Mammary epithelial cell (primary cell): ENCODE measurements at places on chromosomes 4 and X.

DNA sequence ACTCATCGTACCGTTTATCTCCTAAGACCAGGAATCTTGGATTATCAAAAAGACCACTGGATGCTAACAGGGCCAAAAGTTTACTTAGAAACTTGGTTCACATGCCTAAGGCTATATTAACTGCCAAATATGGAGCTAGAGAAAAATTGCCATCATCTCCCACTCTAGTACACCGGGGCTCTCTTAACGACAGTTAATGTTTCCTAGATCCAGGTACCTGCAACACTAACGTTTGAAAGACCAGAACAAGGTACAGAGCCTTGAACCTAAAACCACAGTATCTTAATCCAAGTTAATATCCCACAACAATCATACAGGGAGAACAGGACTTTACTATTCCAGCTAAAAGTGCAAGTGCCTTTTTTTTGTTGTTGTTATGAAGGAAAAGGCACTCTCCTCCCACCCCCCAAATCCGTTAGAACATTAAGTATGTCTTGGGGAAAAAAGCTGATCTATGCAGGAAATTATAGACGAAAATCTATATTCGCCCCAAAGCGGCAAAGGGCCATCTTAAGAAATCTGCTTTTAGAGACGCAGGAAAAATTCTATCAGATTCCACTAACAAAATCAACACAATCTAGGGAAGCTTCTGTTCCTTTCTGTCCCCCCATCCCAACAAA is 1.3 kb downstream of the G3BP2 start:
- DNase-seq = no peak

- DNase-seq = peak; percentile 22
Measured at GRCh38 chr4:20698382-20698781, 1.9 kb upstream of the PACRGL start.

DNA sequence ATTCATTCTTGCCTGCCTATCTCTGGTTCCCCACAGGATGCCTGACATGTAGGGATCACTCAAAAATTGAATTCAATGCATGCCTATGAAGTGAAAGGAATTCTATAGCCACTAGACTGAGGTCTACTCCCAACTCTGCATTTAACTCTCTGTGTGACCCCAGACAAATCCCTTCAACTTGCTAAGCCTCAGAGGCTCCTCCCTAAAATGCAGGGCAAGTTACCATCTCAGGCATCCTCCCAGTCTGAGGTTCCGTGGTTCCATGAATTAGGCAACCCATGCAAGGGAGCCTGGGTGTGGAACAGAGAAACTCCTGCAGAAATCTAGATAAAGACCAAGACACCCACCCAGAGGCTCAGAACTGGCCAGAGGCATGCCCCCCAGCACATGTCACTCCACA is 6.6 kb downstream of the SRPX start:
- no peak for DNase-seq

DNA sequence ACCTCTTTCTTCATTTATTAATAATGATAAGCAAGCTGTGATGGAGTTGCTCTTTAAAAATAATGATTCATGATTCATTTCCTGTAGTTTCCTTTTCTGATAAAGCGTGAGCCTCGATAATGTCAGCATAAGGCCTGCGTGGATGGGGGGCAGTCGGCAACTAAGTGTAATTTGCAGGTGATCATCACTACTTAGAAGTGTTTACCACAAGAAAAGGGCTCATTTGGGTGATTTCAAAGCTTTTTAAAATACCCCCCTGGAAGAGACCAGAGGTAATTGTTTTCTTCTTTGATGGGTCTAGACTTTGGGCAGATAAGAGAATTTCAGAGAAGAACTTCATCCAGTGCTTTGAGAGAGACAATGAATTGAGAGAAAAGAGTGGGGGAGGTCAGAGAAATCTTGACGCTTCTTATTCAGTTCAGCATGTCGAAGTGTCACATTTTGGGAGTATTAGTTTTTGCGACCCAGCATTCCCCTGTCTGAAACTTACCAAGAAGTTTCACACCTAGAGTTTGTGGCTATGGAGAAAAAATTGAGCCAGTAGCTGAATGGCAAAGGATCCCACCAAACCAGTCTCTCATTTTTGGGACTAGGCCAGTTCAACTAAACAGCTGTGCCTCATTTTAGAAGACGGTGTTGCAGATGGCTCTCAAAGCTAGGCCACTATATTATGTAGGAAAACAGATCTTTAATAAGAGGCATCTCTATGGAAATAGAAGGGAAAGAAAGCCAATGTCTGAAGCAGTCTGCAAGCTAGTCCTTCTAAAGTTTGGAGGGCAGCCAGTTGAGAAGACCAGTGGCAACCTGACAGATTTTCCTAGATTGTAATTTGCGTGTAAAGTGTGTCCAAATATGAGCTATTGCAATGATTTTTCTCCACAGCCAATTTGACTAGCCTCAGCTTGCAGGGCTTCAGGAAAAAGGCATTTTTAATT is 171.0 kb upstream of the PPP1R2C start:
- no peak for DNase-seq

DNA sequence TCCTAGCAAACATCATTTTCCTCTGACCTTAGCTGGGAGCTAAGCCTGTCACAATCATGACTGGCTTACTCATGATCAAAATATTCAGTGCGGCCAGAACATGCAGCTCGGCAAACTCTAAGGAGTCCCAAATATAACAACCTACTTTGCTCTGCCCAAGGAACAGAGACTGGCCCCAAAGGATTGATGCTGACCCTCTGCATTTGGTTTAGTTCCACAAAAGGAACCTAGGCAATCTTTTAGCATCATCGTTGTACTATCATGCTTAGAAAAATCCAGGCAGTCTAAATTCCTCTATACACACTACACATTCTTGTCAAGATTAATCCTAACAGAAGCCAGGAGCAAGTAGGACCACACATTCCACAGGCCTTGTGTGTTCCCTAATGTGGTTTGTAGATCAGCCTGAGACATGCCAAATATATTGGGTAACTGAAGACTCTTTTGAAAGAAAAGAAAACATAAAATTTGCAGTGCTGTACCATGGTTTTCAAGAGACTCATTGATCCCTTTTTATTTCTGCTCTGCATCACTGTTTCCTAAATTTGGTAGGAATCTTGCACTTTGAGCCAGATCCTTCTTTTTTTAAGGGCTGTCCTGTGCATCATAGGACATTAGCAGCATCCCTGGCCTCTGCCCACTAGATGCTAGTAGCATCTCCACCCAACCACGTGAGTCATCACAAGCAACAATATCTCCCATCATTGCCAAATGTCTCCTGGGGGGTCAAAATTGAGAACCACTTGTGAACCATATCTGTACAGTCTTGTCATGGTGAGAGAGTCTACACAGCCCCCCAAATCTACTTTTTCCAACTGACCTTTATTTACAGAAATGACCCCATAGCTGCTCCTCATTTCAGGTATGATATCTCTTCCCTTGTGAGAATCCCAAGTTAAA is 17.6 kb upstream of the CC2D2A start:
- DNase-seq = peak; percentile 84

DNA sequence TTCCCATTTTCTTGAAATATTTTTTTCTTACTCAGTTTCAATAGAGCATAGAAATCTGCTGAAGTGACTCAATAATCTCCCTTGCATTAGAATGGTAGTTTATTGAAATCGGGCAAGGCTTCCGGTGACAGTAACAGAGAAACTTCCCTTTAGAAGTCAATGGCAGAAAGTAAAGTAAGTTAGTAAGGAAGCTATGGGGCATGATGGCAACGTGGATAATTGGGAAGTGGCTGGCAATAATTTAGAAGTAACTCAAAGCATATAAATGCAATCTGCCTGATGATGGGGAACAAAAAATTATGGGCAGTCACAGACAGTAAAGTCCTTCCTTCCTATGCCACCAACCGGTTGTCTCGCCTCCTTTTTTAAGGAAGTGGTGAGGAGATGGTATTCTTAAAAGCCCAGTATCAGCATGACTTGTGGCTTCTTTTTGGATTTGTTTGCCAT is 7.6 kb downstream of the CYBB start:
- DNase-seq = no peak

GRCh38 chrX:72421797-72422196 is 116.1 kb upstream of the CITED1 start:
- no peak for DNase-seq

GRCh38 chrX:45811326-45811725 is 610.6 kb upstream of the DIPK2B start:
- no peak for DNase-seq

GRCh38 chr4:159946983-159947615 is 844.2 kb downstream of the RAPGEF2 start:
- DNase-seq = peak; percentile 62

GRCh38 chr4:42330002-42330592 is 67.2 kb upstream of the SHISA3 start:
- no peak for DNase-seq

- DNase-seq = no peak
Measured at GRCh38 chr4:23894021-23894420, 4.2 kb upstream of the PPARGC1A start.

DNA sequence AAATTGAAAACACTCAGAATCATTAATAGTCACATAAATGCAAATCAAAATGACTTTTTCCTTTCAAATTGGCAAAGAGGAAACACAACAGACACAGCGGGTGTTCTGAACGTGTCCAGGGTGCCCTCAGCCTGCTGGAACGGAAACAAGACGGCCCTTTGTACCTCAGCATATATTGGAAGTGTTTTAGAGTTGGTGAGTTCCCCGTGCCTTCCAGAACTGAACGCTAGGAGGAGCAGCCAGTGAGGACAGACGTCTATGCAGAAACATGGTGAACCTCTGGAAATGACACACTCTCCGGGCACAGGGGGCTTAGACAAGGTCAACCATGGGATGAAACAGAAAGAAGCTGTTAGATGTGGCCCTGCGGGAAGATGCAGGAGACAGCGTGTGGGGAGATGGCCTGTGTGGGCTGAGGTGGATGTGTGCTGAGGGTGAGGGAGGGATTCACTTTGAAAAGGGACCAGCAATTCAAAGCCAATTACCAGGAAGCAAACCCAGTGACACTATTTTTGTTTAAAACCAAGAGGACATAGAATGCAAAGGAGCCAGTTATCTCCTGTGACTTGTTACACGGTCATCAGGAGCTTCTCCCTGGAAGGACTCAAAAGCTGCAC is 40.4 kb downstream of the RNF212 start:
- peak; percentile 55 for DNase-seq

- no peak for DNase-seq
Measured at GRCh38 chr4:84279678-84280077, 219.4 kb downstream of the NKX6-1 start.

DNA sequence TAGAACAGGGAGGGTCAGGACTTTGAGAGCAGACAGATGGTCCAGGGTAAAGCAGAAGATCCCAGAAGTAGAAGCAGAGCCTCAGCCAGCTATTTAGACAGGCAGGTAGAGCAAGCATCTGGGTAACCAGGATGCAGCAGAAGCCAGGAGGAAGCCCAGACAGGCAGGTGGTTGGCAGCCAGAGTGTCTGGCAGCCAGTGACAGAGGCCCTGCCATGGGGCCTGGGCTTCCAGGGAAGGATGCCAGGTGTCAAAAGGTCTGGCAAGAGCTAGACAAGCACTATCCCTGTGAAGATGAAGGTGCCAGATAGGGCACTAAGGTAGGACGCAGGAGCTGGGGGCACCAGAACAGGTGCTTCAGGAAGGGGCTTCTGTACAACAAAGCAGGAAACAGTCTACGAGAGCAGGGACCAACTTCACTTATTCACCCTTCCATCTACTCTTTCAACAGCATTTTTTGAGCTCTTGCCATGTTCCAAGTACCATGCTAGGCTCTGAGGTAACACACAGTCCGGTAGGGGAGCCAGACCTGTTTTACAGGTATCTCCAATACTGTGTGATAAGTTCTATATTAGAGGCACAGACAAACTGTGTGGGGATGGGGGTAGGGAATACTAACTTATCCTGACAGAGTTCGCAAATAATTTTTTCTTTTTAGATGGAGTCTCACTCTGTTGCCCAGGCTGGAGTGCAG is 38.1 kb upstream of the GJB1 start:
- DNase-seq = no peak

GRCh38 chrX:25968920-25969319 is 169.2 kb upstream of the MAGEB18 start:
- DNase-seq = no peak

GRCh38 chrX:78979789-78980464 is 34.7 kb downstream of the P2RY10 start:
- DNase-seq = no peak

GRCh38 chr4:3766785-3767569 is 792 bp downstream of the ADRA2C start:
- peak; percentile 10 for DNase-seq

GRCh38 chr4:169377367-169377766 is 106.6 kb upstream of the SH3RF1 start:
- DNase-seq = no peak

- peak; percentile 73 for DNase-seq
Measured at GRCh38 chr4:114077610-114078009, 98.2 kb upstream of the ARSJ start.

- DNase-seq = no peak
Measured at GRCh38 chr4:165524532-165525190, 145.9 kb downstream of the CPE start.

DNA sequence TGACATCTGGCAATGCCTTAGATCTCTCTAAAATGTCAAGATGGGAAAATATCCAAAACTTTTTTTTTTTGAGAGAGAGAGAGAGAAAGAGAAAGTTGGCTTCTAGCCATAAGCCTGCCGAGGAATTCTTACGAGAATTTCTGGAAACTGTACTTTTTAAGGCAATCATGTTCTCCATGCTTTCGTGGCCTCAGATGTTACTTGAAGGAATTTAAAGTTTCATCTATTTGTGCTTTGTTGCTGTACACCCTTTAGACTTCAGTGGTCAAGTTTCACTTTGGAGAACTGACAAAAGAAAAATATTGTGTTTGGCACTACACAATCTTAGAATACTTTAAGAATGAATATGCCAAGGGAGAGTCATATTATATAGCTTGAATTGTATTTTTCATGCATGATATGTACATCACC is 53.9 kb downstream of the FAT4 start:
- DNase-seq = peak; percentile 29

GRCh38 chrX:43750248-43750676 is 94.2 kb downstream of the MAOA start:
- peak; percentile 51 for DNase-seq

GRCh38 chrX:126557151-126557550 is 4.5 kb upstream of the DCAF12L1 start:
- no peak for DNase-seq

- no peak for DNase-seq
Measured at GRCh38 chrX:133185119-133185518, 33.0 kb downstream of the TFDP3 start.

GRCh38 chr4:98466868-98467599 is 191.4 kb downstream of the TSPAN5 start:
- no peak for DNase-seq

DNA sequence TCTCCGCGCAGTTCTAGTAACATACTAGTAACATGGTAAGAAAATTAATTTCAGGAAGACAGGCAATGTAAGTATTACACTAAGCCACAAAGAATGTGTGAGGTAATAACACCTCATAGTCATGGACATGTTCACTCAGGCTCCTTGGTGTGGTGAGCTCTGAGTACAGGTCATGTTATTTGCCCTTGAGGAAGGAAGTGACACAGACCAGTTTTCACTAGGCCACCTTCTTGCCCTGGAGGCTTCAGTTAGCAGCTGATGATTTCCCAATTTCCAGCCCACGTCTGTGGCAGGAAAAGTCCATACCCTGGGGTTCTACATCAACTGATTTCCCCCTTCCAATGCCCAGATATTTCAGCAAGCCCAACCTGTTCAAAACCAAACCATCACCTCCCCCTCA is 6.7 kb downstream of the APOO start:
- DNase-seq = peak; percentile 97
